ENCODE measurements at places on chromosomes 1 and 21.

GRCh38 chr1:77866296-77866695 lies 22.1 kb upstream of the NEXN start:
- no peak overlapping the region for H3K4me3 ChIP-seq
- peaks cover 10% of the 10 kb centered on the region for H3K36me3 ChIP-seq
- no peak overlapping the region for H3K27ac ChIP-seq
- H3K4me1 ChIP-seq: no peaks in the 10 kb centered on the region
- no peaks in the 10 kb centered on the region for H3K27me3 ChIP-seq
- no peak for DNase-seq

DNA sequence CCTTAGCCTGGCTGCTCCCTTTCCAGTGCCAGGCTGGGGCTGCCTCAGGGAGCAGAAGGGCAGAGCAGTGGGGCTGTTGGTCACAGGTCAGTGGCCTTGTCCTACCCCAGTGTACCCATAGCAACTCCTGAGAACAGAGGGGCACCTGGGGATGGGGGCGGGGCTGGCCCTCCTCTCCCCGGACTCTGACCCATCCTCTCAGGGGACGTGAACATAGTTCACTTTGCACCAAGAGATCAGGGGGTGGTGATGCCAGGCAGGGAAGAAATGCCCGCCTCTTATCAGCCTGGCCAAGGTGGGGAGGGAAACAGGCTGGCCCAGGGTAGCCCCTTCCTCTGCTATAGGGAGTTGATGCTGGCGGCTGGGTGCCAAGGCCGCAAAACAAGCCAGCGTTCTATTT lies 4.9 kb downstream of the ETNK2 start:
- peaks cover 70% of the 10 kb centered on the region for H3K4me1 ChIP-seq
- no peaks in the 10 kb centered on the region for H3K36me3 ChIP-seq
- H3K4me3 ChIP-seq: peak overlapping the region; percentile 64
- H3K27ac ChIP-seq: peak overlapping the region; percentile 79
- H3K27me3 ChIP-seq: no peaks in the 10 kb centered on the region

- H3K27ac ChIP-seq: no peak overlapping the region
- DNase-seq: no peak
- no peaks in the 10 kb centered on the region for H3K27me3 ChIP-seq
- H3K4me3 ChIP-seq: no peak overlapping the region
- no peaks in the 10 kb centered on the region for H3K4me1 ChIP-seq
These were observed 33.9 kb downstream of the MRAP start for GRCh38 chr21:32332463-32332951.

DNA sequence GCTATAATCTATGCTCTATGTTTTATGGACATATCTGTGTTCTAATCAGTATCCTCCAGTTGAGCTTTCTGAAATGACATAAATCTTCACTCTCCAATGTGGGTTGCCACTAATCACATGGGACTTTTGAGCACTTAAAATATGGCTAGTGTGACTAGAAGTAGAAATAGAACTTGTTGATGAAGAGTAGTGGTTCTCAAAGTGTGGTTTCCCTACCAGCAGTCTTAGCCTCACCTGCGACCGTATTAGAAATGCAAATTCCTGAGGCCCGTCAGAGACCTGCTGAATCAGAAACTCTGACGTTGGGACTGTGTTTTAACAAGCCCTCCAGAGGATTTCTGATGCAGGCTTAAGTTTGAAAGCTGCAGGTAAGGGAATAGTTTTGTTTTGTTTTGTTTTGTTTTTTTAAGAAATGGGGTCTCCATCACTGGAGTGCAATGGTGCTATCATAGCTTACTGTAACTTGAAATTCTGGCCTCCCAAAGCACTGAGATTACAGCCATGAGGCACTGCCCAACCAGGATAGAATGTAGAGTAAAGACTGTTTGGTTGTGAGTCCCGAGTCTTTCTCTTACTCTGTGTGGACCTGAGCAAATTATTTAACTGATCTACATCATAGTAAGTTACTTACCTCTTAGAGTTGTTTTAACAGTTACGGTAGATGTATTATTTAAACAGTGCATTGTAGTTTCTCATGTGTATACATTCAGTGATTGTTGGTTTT lies 21.7 kb downstream of the GLRX2 start:
- H3K27ac ChIP-seq: no peak overlapping the region
- no peaks in the 10 kb centered on the region for H3K36me3 ChIP-seq
- H3K27me3 ChIP-seq: no peaks in the 10 kb centered on the region
- no peak for DNase-seq

GRCh38 chr1:220123889-220124288 lies 30.0 kb downstream of the IARS2 start:
- no peak overlapping the region for H3K27ac ChIP-seq
- DNase-seq: no peak
- no peaks in the 10 kb centered on the region for H3K27me3 ChIP-seq
- H3K4me3 ChIP-seq: no peak overlapping the region
- H3K36me3 ChIP-seq: peaks cover 21% of the 10 kb centered on the region

GRCh38 chr1:162171111-162171510 lies 101.6 kb downstream of the NOS1AP start:
- no peaks in the 10 kb centered on the region for H3K27me3 ChIP-seq
- no peak for DNase-seq
- no peaks in the 10 kb centered on the region for H3K36me3 ChIP-seq

DNA sequence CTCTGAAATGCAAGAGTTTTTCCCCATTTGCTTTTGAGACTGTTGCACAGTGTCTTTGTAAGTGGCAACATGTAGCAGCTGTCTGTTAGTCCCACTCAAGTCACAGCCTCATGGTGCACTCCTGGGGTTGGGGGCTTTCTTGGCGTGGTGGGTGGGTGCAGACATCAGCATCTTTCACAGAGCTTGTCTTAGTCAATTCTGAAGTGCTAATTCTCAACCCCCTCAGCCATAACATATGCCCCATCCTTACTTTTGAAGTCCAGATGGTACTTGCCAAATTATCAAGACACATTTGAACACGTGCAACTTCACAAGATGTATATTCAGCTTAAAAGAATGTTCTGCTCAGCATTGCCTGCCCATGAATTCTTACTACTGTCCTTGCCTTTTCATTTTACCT lies 87.1 kb downstream of the VCAM1 start:
- H3K4me1 ChIP-seq: no peaks in the 10 kb centered on the region
- H3K4me3 ChIP-seq: no peak overlapping the region
- H3K27ac ChIP-seq: no peak overlapping the region
- DNase-seq: no peak
- no peaks in the 10 kb centered on the region for H3K27me3 ChIP-seq
- no peaks in the 10 kb centered on the region for H3K36me3 ChIP-seq

DNA sequence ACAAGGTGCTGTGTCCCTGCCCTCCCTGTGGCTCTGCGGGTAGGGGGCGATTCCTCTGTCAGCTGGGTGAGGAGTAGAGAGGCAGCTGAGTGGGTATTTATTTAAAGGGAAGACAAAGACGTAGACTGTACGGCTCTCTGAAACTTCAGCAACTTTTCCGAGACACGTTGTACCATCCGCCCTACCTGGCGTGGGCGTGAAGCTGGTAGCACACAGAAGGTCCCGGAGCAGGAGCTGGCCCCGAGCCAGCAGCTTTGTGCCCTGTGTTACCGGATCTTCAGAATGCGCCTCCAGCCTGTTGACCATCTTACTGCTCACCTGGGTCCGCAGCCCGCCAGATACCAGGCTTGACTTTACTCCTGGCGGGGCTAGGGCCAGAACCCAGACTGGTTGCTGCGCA lies 34.9 kb downstream of the PRKCZ start:
- no peaks in the 10 kb centered on the region for H3K4me1 ChIP-seq
- H3K27ac ChIP-seq: no peak overlapping the region
- no peak overlapping the region for H3K4me3 ChIP-seq

DNA sequence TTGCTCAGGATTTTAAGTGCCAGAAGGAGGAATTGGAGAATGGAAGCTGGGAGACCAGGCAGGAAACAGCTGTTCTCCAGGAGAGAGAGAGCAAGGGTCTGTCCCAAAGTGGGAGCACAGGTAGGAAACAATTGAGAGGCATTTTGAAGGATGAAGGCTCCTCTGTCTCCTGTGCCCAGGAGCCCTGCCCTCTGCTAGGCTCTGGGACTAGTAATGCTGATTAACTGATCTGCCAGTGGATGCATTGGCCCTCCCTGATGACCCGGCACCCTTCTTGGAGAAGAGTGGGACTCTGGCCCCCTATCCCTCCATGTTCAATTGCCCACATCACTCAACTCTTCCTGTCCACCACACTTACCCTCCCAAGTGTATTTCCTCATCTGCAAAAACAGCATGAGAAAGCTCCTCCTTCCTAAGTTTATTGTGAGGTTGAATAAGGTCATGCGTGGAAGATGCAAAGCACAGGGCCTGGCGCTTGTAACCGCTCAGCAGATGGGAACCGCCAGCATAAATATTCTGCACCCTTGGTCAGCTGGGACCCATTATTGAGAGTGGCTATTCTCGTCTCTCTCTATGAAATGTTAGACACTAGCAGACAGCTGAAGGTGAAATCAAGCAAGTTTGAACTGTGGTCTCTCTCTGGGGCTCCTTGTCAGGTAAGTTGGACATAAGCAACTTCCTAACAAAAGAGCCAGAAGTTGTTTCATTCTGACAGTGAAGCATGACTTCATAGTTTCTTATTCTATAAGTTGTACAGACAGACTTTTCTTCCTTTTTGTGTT lies 63.0 kb upstream of the ANGPTL1 start:
- no peak overlapping the region for H3K4me3 ChIP-seq
- H3K27ac ChIP-seq: no peak overlapping the region
- H3K4me1 ChIP-seq: no peaks in the 10 kb centered on the region
- DNase-seq: no peak

DNA sequence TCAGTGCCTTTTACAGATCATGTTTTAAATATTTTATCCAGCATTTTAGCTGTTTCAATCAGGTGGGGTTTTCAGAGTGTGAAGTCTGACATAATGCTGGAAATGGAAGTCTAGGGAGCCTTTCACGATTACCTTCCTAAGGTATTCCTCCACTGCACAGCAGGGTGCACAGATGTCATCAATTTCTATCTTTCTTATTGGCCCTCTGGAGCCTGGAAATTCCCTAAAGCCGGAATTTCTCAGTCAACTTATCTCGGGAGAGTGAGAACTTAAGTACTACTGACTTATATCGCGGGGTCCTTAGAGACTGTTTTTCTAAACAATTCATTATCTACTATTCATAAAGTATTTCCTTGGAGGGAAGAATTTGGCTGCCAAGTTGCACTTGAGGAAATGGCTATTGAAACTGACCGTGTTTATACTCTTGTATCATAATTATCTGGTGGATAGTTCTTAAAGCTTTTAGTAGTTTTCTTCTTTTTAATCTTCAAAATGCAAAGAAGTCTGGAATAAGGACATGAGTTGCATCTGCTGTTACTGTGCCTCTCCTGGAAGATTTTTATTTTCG lies 311.8 kb upstream of the B3GALT2 start:
- H3K27me3 ChIP-seq: no peaks in the 10 kb centered on the region
- H3K36me3 ChIP-seq: no peaks in the 10 kb centered on the region
- H3K4me1 ChIP-seq: no peaks in the 10 kb centered on the region
- H3K27ac ChIP-seq: no peak overlapping the region
- no peak for DNase-seq

DNA sequence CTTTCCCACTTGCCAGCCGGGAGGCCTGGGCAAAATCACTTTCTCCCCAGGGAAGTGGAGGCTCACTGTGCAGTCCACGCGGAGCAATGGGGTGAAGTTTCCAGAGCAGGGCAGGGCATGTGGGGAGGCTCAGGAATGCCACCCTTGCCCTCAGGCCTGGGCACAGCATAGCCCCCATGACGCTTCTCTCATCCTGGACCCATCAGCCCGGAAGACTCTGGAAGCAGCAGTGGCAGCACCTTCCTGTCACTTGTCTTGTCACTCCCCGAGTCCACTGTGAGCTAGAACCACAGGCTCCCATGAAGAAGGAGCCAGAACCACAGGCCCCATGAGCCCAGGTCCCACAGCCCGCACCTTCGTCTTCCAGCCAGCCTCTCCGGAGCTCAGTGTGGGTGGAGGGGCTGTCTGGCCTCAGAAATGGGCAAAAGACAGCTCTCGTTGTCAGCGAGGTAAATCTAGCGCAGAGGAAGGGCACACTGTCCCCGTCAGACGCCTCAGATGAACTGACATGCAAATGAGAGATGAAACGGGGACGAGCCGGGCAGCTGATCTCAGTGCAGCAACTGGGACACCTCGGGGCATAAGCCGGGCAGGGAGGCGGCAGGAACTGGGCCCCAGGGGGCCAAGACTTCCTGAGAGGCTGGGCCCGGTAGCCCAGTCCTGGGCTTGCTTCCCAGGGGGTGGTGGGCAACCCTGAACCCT lies 6.1 kb downstream of the PDE9A start:
- no peak overlapping the region for H3K27ac ChIP-seq
- H3K27me3 ChIP-seq: no peaks in the 10 kb centered on the region

- no peaks in the 10 kb centered on the region for H3K36me3 ChIP-seq
- H3K4me1 ChIP-seq: no peaks in the 10 kb centered on the region
- DNase-seq: no peak
- H3K27me3 ChIP-seq: peaks cover 2% of the 10 kb centered on the region
- H3K4me3 ChIP-seq: no peak overlapping the region
These were observed 341.1 kb upstream of the RUNX1 start for GRCh38 chr21:35390013-35390776.

- no peak overlapping the region for H3K4me3 ChIP-seq
- no peaks in the 10 kb centered on the region for H3K27me3 ChIP-seq
- peak overlapping the region; percentile 51 for H3K27ac ChIP-seq
- no peak for DNase-seq
- no peaks in the 10 kb centered on the region for H3K36me3 ChIP-seq
These were observed 184.9 kb upstream of the ATP1B1 start for GRCh38 chr1:168921629-168922028.

DNA sequence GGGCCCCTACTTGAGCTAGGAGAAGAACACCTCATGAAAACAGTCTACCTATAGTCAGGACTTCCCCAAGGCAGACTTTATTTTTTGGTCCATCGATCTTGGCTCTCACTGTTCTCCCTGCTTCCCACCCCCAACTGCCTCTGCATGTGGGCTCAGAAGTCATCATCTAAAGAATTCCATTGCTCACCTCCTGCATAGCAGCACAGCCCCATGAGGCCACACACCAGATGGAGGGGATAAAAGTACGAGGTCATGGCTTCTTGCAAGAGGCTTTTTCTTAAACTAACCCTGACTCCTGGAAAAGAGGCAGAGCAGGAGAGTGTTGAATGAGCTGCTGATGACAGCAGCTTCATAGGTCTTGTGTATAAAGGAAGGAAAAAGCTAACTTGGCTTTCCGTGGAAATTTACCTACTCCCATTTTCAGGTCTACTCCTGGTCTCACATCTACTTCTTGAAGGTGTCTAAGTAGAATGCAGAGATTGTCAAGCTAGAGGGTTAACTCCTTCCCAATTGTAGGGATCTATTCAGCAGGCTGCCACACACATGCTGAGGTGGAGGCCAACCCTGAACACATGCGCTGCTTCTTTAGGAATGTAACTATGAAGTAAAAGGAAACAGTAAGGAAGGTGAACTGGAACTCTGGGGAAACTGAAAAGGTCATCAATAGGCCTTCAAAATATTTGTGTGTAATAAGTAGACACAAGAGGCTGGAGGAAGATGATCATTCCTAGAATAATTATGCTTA lies 18.7 kb downstream of the WNT2B start:
- H3K4me3 ChIP-seq: no peak overlapping the region
- no peaks in the 10 kb centered on the region for H3K27me3 ChIP-seq
- peaks cover 12% of the 10 kb centered on the region for H3K36me3 ChIP-seq

- H3K4me3 ChIP-seq: peak overlapping the region; percentile 87
- peaks cover 17% of the 10 kb centered on the region for H3K4me1 ChIP-seq
- no peaks in the 10 kb centered on the region for H3K27me3 ChIP-seq
- no peak overlapping the region for H3K27ac ChIP-seq
These were observed 777 bp downstream of the FLAD1 start for GRCh38 chr1:154983776-154984466.

GRCh38 chr1:226820941-226821718 lies 49.3 kb upstream of the PSEN2 start:
- DNase-seq: no peak
- H3K27ac ChIP-seq: peak overlapping the region; percentile 70
- H3K36me3 ChIP-seq: no peaks in the 10 kb centered on the region
- no peak overlapping the region for H3K4me3 ChIP-seq
- no peaks in the 10 kb centered on the region for H3K4me1 ChIP-seq

Measured in liver (tissue), 10 donors.